ENCODE measurements at places on chromosomes 4 and X. TPM values are rescaled to one million over a fixed set of nuclear protein-coding genes. Genes with fewer than 3 reads are reported as not detected.

DNA sequence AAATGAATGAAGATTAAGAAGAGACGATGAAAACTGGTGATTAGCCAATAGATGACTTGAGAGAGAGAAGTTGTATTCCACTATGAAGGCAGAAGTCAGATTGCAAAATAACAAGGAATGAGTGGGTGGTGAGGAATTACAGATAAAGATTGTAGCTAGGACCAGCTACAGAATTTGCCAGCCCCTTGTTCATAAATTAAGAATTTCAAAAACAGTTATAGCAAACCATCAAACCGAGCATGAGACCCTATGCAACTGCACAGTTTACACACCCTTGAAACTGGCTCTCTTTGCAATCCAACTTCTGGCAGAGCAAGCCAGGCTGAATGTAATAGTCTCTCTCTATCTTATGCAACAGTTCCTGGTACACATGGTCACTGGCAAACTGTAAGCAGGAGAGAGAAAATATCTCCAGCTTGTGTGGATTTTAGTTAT is 35.2 kb downstream of the STAP1 start:
- H3K4me1 ChIP-seq = no peaks in the 10 kb centered on the region
- H3K27me3 ChIP-seq = 0 out of 2 replicates have a peak, but pooled peaks cover 8% of the 10 kb centered on the region
- no peak overlapping the region for H3K4me3 ChIP-seq
- H3K27ac ChIP-seq = no peak overlapping the region
- no peaks in the 10 kb centered on the region for H3K36me3 ChIP-seq

GRCh38 chr4:52103319-52103718 is 52.2 kb downstream of the SPATA18 start:
- H3K36me3 ChIP-seq = no peaks in the 10 kb centered on the region
- no peak overlapping the region for H3K4me3 ChIP-seq
- DNase-seq = no peak
- no peaks in the 10 kb centered on the region for H3K4me1 ChIP-seq

DNA sequence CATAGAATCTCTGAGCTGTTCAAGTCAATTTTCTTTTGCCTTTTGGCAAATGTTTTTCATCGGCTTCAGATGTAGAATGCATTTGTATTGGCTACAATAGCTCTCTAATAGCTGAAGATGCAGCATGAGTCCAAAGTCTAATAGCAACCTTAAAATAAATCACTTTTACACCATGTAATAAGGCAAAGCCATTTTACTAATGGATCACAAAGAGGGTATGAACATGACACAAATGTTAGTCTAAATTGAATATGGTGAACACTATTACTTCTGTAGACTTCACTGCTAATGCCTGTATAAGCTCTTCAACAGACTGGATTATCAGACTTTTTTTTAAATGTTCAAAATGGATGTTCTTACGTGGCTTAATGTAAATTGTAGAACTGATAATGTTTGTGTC is 645.3 kb downstream of the TLL1 start:
- H3K27me3 ChIP-seq = no peaks in the 10 kb centered on the region
- no peaks in the 10 kb centered on the region for H3K4me1 ChIP-seq
- H3K36me3 ChIP-seq = no peaks in the 10 kb centered on the region

- no peaks in the 10 kb centered on the region for H3K27me3 ChIP-seq
- H3K36me3 ChIP-seq = no peaks in the 10 kb centered on the region
- H3K4me1 ChIP-seq = no peaks in the 10 kb centered on the region
Measured at GRCh38 chr4:177263818-177264217, 45.9 kb upstream of the NEIL3 start.

DNA sequence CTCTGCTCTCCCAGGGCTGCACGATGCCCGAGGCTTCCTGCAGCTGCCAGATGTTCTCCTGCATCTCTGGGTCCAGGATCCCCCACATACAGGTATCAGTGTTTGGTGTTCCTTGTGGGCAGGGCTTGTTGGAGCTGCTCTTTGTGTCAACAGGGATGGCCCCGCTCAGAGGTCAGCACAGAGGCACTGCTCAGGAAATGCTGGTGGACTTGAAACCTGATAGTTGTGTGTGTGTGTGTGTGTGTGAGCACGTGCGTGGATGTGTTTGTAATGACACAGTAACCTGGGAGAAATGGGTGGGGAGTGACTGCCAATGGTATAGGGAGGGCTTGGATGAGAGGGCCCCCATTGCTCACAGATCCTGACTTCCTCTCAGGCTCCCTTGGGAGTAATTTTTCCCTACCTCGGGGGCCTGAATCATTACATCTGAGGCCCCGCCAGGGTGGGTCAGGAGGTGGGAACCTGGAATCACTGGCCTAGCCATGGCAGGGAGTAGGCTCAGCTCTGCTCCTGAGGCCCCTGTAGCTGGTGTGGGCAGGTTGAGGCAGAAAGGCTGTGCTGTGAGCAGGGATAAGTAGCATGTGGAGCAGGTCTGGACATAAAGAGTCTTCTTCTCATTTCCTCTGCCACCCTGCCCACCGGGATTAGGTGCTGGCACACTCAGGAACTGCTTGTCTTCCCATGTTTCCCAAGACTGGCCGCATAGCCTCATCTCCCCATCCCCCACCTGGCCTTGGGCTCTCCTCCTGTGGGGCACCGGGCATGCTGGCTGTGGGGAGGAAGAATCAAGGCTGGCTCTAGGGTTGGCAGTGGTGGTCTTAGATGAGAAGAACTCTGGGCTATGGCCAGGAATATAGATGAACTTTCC is 2.5 kb upstream of the EFNB1 start:
- DNase-seq = no peak
- no peak overlapping the region for H3K4me3 ChIP-seq
- no peaks in the 10 kb centered on the region for H3K27me3 ChIP-seq
- peaks cover 13% of the 10 kb centered on the region for H3K4me1 ChIP-seq

GRCh38 chrX:23855569-23855968 is 52.2 kb downstream of the APOO start:
- H3K36me3 ChIP-seq = no peaks in the 10 kb centered on the region
- H3K4me3 ChIP-seq = no peak overlapping the region
- no peaks in the 10 kb centered on the region for H3K4me1 ChIP-seq
- DNase-seq = no peak
- H3K27me3 ChIP-seq = no peaks in the 10 kb centered on the region

DNA sequence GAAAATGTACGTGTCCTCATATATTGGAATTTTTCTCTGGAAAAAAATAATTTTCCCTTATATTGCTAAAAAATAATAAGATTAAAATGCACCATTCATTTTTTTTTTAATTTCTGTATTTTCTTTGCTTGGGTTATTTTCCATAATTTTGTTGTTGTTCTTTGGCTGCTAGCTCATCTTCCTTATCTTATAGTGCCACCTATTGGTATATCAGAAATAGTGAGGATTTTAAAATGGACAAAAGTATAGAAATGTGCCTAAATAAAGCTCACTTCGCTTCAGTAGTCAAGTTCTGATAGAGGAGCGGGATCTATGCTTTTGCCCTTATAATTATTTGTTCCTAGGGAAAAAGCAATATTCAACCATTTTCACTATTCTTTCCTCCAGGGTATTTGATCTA is 134.8 kb downstream of the NAP1L3 start:
- H3K27me3 ChIP-seq = no peaks in the 10 kb centered on the region
- H3K4me3 ChIP-seq = no peak overlapping the region
- no peak overlapping the region for H3K27ac ChIP-seq
- H3K4me1 ChIP-seq = no peaks in the 10 kb centered on the region

- no peak overlapping the region for H3K4me3 ChIP-seq
- no peak overlapping the region for H3K27ac ChIP-seq
- H3K36me3 ChIP-seq = no peaks in the 10 kb centered on the region
- no peaks in the 10 kb centered on the region for H3K4me1 ChIP-seq
- peak; percentile 28 for DNase-seq
Measured at GRCh38 chr4:32140636-32141035, 1420.5 kb downstream of the PCDH7 start.

- H3K36me3 ChIP-seq = no peaks in the 10 kb centered on the region
- H3K4me3 ChIP-seq = no peak overlapping the region
- no peaks in the 10 kb centered on the region for H3K4me1 ChIP-seq
Measured at GRCh38 chrX:49192722-49193328, 6.7 kb upstream of the PRICKLE3 start.

- H3K27me3 ChIP-seq = no peaks in the 10 kb centered on the region
- H3K4me3 ChIP-seq = peak overlapping the region; percentile 66
- no peaks in the 10 kb centered on the region for H3K36me3 ChIP-seq
- no peak overlapping the region for H3K27ac ChIP-seq
Measured at GRCh38 chr4:6987588-6987961, 55.6 kb upstream of the TADA2B start.

DNA sequence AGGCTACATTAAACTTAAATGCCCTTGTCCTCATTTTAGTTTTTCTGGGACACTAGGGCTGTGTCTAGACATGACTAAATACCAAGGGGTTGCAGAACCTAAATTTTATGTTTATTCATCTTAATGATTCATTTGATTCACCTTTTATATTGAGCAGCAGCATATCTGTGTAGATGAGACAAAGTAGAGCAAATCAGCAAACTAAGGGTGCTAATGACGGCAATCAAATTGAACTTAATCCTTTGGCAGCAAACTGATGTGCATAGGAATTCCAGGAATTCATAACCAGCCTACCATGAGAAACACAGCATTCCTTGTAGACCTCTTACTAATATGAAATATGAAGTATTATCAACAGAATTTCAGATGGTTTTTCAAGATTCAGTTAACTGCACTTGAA is 25.1 kb downstream of the EPHA5 start:
- no peaks in the 10 kb centered on the region for H3K36me3 ChIP-seq
- no peak for DNase-seq
- H3K27ac ChIP-seq = no peak overlapping the region
- no peaks in the 10 kb centered on the region for H3K4me1 ChIP-seq
- 0 out of 2 replicates have a peak, but pooled peaks cover 4% of the 10 kb centered on the region for H3K27me3 ChIP-seq

GRCh38 chr4:144202081-144202480 is 61.6 kb upstream of the GYPA start:
- H3K4me3 ChIP-seq = no peak overlapping the region
- H3K36me3 ChIP-seq = no peaks in the 10 kb centered on the region
- H3K27me3 ChIP-seq = no peaks in the 10 kb centered on the region
- DNase-seq = no peak
- H3K4me1 ChIP-seq = peaks cover 8% of the 10 kb centered on the region

DNA sequence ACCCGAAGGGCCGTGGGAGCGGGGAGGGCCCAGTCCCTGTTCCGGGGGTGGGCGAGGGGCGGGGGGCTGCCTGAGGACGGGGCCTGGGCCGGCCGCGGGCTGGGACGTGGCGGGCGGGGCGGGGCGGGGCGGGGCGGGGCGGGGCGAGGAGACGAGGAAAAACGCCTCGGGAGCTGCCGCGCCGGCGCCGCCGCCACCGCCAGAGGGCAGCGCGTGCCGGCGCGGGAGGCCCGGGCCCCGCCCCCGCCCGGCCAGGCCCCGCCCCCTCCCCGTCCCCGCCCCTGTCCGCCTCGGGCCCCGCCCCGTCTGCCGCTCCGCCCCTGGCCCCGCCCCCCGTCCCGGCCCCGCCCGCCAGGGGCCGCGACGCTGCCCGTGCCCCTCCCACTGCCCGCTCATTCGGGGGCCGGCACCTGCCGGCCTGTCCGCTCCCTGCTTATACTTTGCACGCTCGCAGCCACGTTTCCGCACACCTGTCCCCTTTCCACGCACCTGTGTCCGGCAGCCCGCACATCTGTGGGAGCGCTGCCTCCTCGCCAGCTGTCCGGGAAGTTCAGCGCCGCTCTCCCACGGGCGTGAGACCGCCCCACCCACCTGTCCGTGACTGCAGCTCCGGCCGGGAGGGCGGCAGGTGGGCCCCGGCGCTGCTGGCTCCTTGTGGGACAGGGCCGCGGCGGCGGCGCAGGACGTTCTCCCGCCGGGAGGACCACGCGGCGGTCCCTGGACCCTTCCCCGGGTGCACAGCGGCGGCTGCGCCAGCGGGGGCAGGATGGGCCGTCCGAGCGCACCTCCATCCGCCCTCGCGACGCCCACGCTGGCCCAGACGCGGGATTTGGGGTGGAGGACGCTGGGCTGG is 1.7 kb upstream of the FGFRL1 start:
- H3K27me3 ChIP-seq = peaks cover 11% of the 10 kb centered on the region
- no peak for DNase-seq
- H3K4me1 ChIP-seq = peaks cover 17% of the 10 kb centered on the region
- no peak overlapping the region for H3K27ac ChIP-seq
- peak overlapping the region; percentile 30 for H3K4me3 ChIP-seq

DNA sequence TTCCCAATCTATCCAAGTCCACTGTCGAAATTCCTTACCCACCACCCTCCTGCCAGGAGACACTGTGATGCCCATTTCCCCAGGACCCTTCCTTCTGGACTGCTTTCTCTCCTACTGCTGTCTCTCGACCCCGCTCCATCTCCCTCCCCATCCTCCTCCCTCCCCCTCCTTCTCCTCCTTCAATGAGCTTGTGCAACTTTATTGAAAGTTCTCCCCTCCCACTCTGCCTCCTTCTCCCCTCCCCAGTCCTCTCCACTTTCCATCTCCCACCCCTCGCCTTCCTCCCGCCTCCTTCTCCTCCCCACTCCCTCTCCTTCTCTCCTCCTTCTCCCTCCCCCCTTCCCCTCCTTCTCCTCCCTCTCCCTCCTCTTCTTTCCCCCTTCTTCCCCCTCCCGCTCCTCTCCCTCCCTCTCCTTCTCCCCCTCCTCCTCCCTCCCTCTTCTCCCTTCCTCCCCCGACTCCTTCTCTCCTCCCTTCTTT is 116.6 kb upstream of the FAT1 start:
- H3K4me3 ChIP-seq = peak overlapping the region; percentile 35
- H3K4me1 ChIP-seq = peaks cover 42% of the 10 kb centered on the region
- peak overlapping the region; percentile 94 for H3K27ac ChIP-seq
- peak; percentile 92 for DNase-seq
- H3K36me3 ChIP-seq = no peaks in the 10 kb centered on the region
- H3K27me3 ChIP-seq = no peaks in the 10 kb centered on the region

GRCh38 chr4:100466501-100466900 is 51.3 kb downstream of the EMCN start:
- H3K27ac ChIP-seq = no peak overlapping the region
- no peaks in the 10 kb centered on the region for H3K36me3 ChIP-seq
- no peak overlapping the region for H3K4me3 ChIP-seq
- no peaks in the 10 kb centered on the region for H3K27me3 ChIP-seq
- no peak for DNase-seq
- no peaks in the 10 kb centered on the region for H3K4me1 ChIP-seq

TEX11 gene
- 41.4 TPM for total RNA-seq

CSAG2 gene
- not detected for total RNA-seq

FSTL5 gene
- not detected for total RNA-seq

ODAPH gene
- total RNA-seq = not detected

ZNF157 gene
- total RNA-seq = not detected

KIAA1210 gene
- total RNA-seq = not detected

SGMS2 gene
- total RNA-seq = 39.5 TPM

MAGEA8 gene
- not detected for total RNA-seq

IL2RG gene
- total RNA-seq = not detected

MAGEC2 gene
- not detected for total RNA-seq

ZFP42 gene
- total RNA-seq = not detected

FRMPD4 gene
- total RNA-seq = 0.03 TPM

ABLIM2 gene
- total RNA-seq = not detected

Data from SJSA1 (cell line).